ENCODE measurements at places on chromosomes 6 and 20.
A peak's percentile ranks its signal among the peaks of the same experiment; 100 is the strongest.

DNA sequence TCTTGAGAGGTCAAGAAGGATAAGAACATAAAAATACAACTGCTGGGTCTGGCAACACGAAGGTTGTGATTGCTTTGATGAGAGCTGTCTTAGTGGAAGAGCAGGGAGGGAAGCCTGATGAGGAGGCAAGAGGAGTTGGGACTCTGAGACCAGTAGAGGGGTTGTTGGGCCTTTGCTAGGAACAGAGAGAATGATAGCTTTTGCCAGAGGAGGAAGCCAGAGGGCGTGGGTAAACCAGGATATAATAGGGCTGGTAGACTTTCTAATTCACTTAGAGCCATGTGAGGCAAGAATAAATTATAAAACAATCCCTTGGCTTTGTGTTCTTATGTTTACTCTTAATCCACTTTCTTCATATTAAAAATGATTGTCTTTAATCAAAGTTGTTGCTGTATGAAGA, 78.6 kb downstream of the RCAN2 start:
- no peak for DNase-seq

GRCh38 chr6:170553534-170554012, 466 bp upstream of the PSMB1 start:
- DNase-seq = peak; percentile 40

- no peak for DNase-seq
Observed at GRCh38 chr20:48463096-48463720, 364.6 kb downstream of the PREX1 start.

GRCh38 chr6:123659960-123660748, 23.4 kb upstream of the TRDN start:
- DNase-seq = no peak

DNA sequence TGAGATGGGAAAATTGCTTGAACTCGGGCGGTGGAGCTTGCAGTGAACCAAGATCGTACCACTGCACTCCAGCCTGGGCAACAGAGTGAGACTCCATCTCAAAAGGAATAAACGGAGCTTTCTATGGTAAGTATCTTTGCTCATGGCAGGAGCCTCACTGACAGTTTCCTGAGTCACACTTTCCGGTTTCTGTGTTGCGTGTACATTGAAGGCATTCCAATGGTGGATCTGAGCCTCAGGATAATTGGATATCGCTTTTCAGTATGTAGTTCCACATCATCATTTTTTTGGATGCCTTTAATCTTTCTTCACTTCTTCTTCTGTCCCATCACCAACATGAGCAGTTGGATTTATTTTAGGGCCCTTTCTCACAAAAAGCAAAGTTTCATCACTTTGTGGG, 28.6 kb upstream of the GTSF1L start:
- no peak for DNase-seq

GRCh38 chr20:51687108-51687507, 81.1 kb downstream of the ATP9A start:
- peak; percentile 43 for DNase-seq

DNA sequence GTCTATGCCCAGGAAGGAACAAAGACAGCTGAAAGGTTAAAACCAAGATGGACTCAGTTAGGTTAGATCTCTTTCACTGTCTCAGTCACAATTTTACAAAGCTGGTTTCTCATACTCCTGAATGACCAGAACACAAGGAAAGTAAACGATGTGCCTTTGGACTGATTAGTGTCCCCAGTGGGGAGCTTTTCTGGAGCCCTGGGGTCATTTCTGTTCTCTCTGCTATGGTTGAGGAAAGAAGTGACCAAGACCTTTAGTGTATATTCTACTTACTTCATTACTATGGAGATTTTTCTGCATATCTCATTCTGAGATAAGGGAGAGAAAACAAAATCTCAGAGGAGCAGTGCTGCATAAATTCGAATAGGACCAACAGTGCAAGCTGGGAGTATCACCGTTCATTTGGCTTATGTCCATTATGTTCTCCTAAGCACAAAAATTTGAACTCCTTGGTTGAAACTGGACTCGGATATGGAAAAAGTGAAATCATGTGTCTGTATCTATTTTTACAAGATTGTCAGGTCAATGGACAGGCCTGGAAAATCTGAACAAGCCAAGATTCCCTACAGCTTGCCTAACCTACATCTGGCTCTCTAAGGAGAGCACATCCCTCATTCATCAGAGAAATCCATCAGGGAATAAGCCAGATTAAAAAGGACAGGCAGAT, 34.4 kb upstream of the ENPP1 start:
- DNase-seq = no peak

DNA sequence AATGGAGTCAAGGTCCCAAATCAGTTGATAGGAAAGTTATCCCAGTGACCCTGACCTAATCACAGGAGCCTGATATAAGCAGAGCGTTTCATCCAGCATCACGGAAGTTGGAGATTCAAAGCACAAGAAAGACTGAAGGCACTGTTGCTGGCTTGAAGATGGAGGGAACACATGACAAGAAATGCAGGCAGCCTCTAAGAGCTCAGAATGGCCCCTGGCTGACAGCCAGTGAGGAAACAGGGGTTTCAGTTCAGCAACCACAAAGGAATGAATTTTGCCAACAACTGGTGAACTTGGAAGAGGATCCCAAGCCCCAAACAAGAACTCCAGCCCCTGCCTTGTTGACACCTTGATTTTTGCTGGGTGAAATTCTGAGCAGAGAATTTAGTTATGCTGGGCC, 778.5 kb downstream of the MAFB start:
- no peak for DNase-seq

DNA sequence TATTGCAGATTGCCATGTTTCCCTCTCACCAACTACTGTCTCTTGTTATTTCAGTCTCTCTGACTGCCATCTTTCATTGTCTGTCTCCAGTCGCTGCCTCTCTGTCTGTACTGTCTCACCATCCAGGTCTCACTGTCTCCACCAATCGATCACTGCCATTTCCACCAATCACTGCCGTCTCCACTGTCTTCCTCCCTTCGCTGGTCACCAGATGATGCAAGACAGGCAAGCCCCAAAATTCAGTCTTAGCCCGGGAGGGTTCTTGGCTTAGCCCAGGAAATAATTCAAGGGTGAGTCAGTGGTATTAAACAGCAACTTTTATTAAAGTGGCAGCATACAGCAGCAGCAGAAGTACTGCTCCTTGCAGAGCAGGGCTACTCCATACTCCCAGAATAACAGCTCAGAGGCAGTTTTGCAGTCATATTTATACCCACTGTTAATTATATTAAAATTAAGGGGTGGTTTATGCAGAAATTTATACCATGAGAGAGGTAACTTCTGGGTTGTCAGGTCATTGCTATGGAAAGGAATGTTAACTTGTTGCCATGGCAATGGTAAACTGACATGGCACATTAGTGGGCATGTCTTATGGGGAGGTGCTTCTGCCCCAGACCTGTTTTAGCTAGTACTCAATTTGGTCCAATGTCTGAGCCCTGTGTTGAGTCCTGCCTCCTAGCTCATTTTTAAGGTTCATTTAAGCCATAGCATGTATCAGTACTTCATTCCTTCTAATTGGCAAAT, 23.0 kb upstream of the ECHDC1 start:
- DNase-seq = peak; percentile 96

- DNase-seq = peak; percentile 82
Observed at GRCh38 chr20:48283470-48284110, 498.3 kb upstream of the SULF2 start.

DNA sequence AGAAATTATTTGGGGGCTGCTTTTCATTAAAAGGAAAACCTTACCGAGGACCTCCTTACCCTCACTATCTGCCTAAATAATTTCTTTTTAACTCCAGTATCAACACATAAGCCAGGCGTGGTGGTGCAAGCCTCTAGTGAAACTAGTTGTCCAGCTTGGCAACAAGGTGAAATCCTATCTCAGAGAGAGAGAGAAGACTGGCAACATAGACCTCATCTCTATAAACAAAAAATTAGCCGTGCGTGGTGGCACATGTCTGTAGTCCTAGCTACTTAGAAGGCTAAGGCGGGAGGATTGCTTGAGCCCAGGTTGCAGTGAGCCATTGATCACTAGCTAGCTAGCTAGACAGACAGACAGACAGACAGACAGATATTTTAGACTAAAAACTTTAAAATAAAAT, 92.5 kb downstream of the ARMC2 start:
- DNase-seq = no peak

- peak; percentile 87 for DNase-seq
Observed at GRCh38 chr6:158847786-158848185, 28.6 kb upstream of the EZR start.

- DNase-seq = no peak
Observed at GRCh38 chr6:106064142-106064541, 22.0 kb upstream of the PRDM1 start.

DNA sequence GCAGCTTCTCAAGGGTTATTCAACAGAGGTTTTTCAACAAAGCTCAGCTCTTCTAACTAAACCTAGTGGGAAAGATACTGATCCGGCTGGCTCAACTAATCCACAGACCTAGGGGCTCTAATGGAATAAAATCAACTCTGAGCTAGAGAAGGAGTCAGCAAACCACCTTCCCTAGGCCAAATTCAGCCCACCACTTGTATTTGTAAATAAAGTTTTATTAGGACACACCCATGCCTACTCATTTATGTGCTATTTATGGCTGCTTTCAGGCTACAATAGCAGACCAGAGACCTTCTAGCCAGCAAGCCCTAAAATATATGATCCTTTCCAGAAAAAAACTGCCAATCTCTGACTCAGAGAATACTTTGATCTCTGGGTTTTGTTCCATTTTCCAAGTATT, 6.0 kb upstream of the RAB22A start:
- no peak for DNase-seq

- no peak for DNase-seq
Observed at GRCh38 chr6:109096208-109096607, 901 bp downstream of the CEP57L1 start.

DNA sequence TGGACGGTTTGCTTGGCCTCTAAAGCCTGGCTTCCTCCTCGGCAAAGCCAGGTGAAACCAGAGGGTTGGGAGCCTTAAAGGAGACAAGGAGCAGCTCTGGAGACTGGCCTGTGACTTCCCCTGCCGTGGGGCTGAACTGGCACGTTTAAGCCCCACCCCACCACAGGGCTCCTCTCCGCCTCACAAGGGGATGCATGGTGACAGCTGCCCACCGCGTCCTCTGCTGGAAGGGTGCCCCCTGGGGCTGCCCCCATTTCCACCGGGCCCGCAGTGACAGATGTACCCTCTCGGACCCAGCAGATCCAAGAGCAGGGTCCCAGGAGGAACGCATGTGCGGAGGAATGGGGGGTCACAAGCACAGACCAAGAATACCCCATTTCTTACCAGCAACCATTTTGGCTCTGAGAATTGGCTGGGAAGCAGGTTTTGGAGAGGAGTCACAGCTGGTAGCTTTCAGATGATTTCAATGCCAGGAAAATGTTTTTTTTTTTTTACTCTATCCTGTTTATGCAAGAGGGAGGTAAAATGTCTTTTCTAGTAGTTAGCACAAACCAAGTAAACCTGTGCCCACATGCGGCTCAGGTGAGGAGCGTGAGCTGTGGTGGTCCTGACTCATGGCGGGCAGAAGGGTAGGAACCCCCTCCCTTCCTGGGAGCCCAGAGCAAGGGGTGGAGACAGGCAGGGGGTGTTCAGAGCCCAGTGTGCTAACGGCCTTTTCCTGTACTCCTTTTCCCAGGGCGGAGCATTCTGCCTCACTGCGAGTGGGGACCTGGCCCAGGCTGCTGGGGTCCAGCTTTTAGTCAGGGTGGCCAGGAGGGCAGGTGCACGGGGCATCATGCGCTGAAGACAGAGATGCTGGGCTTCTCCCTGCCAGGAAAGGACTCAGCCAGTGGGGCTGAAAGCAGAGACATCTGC, 33.0 kb downstream of the FRMD1 start:
- no peak for DNase-seq

GRCh38 chr6:39797751-39798150, 5.6 kb downstream of the DAAM2 start:
- DNase-seq = no peak

DNA sequence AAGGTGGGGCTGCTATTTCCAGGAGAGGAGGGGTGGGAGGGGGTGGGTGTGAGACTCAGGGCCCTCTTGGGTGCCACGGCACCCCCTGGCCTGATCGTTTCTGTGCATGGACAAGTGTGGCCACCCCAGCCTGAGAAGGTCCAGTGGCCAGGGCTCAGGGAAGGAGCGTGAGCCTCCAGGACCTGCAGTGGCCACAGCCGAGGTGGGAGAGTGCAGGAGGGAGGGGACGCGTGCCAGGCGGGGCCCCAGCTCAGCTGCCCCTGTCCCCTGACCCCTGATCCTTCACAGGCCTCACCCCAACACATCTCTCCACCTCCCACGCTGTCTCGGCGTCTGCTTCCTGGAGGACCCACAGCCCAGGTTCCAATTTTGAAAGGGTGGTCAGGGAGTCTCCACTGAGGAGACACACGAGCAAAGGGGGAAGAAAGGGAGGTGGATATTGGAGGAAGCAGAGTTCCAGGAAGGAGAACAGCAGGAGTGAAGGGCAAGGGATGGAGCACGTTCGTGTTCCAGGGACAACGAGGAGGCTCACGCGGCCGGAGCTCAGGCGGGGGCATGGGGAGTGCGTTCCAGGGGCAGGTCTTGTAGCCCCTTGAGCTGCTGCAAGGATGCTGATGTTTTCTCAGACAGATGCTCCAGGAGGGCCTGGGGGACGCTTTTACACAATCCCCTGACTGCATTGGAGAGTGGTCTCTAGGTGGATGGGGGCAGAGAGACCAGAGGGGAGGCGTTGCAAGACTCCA, 4.2 kb upstream of the HRH3 start:
- DNase-seq = no peak

DNA sequence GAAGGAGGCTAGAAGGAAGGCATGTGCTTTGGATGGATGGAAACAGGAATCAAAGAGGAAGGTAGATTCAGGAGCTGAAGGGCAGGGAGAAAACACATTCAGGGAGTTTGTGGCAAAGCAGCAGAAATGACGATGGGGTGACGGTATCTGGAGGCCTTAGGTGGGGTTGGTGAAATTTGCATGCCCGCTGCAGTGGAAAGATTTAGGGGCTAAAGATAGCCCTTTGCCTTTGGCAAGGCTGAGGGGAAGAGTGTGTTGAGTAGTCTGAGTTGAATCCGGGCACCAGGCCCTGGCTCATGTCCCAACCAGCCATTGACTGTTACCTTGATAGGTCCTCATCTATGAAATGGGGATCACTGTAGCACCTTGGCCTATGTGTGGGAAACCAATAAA, 1.3 kb downstream of the GZF1 start:
- no peak for DNase-seq

GRCh38 chr6:51163843-51164529, 345.3 kb downstream of the TFAP2B start:
- no peak for DNase-seq

GRCh38 chr6:148440877-148441453, 98.3 kb downstream of the SASH1 start:
- DNase-seq = peak; percentile 34

Data from epithelial cell of prostate (primary cell).